ENCODE measurements at places on chromosomes 16 and 17.

DNA sequence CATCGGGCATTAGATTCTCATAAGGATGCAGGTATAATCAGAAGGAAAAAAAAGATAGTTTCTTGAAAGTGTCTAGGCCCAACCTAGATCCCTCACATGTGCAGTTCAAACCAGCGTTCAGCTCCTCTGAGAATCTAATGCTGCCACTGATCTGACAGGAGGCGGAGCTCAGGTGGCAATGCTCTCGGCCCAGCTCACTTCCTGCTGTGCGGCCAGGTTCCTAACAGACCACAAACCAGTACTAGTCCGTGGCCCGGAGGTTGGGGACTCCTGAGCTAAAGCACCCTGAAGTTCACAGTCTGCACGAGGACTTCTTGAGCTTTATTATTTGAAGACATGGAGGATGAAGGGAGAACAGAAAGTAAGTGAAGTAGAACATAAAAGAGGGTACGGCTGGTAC, 16.8 kb downstream of the SMCR8 start:
- no peak for DNase-seq

DNA sequence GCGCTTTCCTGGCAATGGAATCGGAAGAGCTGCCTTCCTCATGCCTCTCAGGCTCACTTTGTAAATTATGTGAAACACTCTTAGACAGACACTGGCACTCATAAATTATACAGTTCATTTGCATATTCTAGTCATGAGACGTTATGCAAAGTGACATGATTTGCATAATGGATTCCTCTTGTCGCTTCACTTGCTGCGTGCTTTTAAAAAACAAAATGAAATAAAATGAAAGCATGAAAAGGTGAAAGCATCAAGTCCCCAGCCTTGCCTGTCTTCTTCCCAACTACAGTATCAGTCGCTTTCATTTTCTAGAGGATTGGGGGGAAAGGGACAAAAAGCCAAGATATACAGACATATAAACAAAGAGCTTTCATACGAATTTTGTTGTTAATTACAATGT, 252.8 kb upstream of the PMFBP1 start:
- no peak for DNase-seq

DNA sequence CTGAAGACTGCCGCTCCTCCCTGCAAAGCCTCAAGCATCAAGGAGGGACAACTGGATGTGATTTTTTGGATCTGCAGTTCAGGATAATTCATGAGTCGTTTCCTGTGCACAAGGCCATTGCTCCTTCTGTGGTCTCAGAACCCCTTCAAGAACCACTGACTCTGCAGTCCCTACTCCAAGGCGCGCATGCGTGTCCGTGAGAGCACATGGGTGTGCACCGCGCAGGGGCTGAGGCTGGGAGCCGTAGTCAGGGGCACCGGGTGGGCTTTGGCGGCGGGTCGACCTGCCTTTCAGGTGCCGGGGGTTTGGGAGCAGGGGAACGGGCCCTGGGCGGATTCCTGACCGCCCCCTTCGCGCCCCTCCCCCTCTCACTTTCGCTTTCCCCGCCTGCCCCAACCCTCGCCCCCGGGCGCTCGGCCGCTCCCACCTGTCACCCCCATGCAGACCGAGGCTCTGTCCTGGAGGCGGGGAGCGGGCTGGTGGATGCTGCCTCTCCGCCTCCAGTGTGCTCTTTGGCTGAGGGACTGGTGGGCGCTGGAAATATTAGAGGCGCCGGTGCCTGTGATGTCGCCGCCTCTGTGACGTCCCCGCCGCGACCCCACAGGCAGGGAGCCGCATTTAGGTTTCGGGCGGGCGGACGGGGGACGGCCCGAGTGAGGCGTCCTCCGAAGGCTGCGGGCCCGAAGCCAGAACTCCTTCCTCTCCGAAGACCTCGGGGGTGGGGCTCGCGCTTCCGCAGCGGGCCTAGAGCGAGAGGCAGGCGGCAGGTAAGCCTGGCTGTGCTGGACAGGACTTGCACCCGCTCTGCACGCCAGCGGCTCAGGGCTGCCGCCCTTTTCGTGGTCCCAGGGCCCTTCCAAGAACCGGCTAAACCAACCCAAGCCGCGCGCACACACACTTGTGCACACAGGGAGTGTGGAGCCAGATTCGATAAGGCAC, at the start of gene SPATA32:
TSS of gene SPATA32 (minus strand) at position 518 of the 939 bp plus-strand sequence. CDS start at position 440, 78 bp downstream.
- DNase-seq: peak; percentile 43

- DNase-seq: no peak
These were observed 15.9 kb upstream of the SMG1 start for GRCh38 chr16:18942061-18942460.

DNA sequence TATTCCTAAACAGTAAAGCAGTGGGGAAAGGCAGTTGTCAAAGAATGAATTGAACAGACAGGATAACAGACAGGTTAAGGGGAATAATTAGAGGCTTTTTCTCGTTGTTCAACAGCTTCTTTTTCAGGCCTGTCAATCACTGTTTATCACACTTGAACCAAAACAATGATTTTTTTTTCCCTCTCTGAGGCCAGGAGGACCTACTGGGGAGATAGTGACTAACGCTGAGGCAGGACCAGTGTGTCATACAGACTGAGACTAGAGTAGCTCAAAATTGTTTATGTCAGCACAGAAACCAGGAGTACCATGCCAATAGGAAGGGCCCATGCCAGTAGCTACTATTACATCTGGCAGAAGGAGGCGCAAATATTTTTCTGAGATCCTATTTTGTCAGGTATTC, 41.3 kb upstream of the NLK start:
- no peak for DNase-seq

GRCh38 chr16:57349212-57350031, 9.2 kb upstream of the CCL22 start:
- no peak for DNase-seq

- DNase-seq: no peak
These were observed 62.0 kb upstream of the TEKT3 start for GRCh38 chr17:15403276-15403939.

DNA sequence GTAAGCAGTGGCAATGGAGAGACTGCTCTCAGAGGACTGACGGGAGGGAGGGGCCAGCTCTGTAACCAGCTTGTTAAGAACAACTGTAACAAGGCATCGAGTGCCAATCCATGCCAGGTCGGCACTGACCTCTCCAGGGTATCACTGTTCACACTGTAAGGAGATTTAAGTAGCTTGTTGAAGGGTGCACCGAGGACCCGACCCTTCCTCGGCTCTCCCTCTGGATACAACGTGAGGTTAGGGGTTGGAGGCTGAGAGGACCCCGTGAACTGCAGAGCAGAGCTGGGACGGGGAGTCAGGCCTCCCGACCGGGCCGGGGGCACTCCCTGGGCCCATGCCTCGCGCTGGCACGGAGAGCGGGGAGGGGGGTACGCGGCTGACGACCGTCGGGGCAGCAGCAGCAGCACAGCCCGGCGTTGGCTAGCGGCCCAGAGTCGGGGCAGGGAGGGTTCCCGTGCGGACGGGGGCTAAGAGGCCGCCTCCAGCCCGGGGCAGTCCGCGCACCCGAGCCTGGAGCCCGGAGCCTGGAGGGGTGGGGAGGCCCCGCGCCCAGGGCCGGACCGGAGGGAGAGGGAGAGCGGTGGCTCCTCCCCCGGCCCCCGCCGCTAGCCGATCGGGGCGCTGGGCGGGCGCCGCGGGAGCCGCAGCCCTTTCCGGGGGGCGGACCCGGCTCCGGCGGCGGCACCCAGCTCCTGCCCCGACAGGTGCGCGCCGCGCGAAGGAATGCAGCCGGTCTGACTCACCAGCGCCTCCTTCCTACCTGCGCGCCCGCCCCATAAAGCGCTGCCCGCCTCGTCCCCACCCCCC, at the start of gene ITGB4:
TSS of gene ITGB4 (plus strand) at position 804 of the 807 bp plus-strand sequence. CDS start 3,245 bp downstream, outside the sequence.
- peak; percentile 15 for DNase-seq

DNA sequence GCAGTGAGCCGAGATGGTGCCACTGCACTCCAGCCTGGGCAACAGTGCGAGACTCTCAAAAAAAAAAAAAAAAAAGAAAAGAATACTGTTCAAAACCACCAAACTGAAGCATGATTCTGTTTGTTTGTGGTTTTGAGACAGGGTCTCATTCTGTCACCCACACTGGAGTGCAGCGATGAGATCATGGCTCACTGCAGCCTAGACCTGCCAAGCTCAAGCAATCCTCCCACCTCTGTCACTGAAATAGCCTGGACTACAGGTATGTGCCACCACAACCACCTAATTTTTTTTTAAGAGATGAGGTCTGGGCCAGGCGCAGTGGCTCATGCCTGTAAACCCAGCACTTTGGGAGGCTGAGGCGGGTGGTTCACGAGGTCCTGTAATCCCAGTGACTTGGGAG, 4.3 kb downstream of the SUMO2 start:
- DNase-seq: no peak

DNA sequence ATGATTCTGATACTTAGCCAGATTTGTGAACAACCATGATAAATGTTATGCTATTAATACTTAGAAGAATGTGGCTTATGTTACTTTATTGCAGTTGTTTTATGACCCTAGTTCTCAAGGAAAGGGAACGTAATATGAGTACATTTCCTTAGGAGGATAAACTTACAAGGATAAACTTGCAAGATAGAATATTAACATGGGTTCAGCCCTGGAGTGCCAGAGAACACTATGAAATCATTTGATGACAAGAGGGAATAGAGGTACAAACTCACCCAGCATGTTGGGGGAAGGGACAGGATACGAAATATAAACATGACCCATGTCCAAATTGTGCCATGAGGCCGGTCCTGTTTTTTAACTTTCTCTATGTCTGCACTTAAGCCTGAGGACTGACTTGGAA, 13.0 kb upstream of the ABCA5 start:
- no peak for DNase-seq

DNA sequence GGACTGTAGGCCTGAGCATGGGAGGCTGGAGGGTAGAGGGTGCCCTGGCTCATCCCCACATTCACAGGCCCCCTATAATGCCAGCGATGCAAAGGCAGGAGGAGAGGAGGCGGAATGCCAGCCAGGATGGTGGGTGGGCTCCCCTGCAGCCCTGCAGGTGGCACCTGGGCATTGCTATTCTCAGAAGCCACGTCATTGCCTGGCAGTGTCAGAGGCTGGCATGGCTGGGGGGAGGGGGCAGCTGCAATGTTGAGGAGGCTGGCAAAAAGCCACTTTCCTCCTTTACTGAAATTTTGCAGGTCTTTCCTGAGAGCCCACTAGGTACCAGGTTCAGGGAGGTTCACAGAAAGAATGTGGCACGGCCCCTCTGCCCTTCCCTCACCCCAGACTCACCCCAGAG, 36.2 kb downstream of the RAB11FIP4 start:
- DNase-seq: no peak

GRCh38 chr16:78976212-78976611, 624.3 kb downstream of the MAF start:
- DNase-seq: no peak

- DNase-seq: no peak
These were observed 20.5 kb downstream of the SLC7A6 start for GRCh38 chr16:68284847-68285246.

- no peak for DNase-seq
These were observed 8.0 kb downstream of the SLC9A5 start for GRCh38 chr16:67256701-67257230.

- DNase-seq: no peak
These were observed 43.1 kb upstream of the GSG1L start for GRCh38 chr16:28106467-28107215.

- no peak for DNase-seq
These were observed 45.8 kb upstream of the ETV4 start for GRCh38 chr17:43591779-43592562.

DNA sequence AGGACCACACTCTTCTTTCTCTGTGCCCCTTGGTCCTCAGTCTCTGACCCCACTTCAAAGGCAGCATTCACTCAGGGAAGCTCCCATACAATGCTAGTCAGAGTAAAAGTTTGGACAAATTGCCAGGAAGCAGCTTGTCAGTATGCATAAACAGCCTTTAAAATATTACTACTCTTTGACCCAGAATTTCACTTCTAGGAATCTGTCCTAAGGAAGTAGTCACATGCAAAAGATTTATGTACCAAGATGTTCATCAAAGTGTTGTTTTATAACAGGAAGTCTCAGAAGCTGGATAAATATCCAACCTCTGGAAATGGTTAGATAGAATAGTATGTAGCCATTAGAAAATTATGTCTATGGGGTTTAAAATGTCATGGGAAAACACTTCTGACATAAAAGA, 31.0 kb downstream of the MAPT start:
- DNase-seq: no peak

GRCh38 chr17:29483503-29483902, 83.3 kb downstream of the ABHD15 start:
- no peak for DNase-seq

DNA sequence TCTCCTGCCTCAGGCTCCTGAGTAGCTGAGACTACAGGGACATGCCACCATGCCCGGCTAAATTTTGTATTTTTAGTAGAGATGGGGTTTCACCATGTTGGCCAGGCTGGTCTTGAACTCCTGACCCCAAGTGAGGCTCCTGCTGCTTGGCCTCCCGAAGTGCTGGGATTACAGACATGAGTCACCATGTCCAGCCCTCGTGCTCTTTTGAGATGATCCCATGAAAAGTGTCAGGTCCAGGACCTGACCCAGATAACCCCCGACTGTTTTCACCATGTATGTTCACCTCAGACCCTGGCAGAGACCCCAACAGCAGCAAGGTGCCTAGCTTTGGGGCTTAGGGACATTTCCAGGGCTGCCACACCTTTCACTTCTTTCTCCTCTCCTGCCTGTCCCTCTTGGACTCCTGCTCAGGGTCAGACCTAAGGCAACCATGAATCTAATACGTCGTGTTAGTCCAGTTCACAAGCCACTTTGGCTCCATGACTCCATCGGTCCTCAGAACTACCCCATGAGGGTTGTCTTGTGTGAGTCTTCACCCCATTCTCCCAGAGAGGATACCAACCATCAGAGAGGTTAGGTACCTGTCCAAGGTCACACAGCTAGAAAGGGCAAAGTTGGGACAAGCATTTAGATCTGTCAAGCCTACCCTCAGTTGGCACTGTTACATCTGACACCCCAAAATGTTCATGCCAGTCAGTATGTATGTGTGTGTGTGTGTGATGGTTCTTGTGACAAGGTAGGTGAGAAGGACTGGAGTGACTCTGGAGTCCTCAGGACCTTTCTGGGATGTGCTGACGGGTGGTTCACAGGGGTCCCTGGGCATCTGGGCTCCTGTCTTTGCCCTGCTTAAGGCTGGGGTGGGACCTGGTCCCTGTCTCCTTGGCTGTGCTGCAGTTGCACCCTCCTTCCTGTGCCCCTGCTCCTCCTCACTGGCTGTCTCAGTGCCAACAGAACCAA, 23.1 kb upstream of the MAP3K14 start:
- DNase-seq: no peak

GRCh38 chr17:44086364-44087311, 16.1 kb downstream of the G6PC3 start:
- peak; percentile 37 for DNase-seq

GRCh38 chr17:63961355-63962212, 11.1 kb downstream of the SCN4A start:
- DNase-seq: no peak

DNA sequence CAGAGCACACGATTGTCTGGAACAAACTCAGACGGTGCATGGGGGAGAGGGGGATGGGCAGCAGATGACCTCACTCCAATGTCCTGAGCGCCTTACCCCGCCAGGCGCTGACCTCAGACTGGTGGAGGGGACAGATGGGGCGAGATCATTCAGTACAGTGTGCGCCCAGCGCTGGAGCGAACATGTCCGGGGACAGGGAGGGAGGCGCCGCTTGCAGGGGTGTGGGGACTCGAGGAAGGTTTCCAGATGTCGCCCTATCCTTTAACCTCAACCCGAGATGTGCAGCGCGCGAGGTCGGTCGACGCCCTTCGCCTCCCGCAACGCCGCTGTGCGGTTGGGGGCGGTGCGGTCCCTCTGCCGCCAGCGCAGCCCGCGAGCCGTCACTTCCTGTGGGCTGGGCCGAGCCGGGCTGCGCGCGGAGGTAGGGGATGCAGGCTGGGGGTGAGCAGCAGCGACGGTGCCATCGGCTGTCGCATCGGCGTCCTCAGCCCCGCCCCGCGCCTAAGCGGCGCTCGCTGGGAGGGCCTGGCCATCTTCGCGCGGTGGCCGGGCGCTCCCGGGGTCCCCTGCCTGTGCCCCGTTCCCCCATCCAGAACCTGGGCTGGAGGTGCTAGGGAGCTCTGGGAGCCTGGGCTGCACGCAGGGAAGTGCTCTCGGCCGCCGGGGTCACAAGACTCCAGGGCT, 5.3 kb upstream of the CDR2L start:
- DNase-seq: peak; percentile 35

Data from stimulated activated CD4-positive, alpha-beta T cell treated with anti-CD3 and anti-CD28 coated beads, Interleukin-1b, Interleukin-23, amount 100 ng/mL, for 1 hour (primary cell).